ENCODE measurements at places on chromosomes 2 and 18. TPM values are rescaled to one million over a fixed set of nuclear protein-coding genes. Genes with fewer than 3 reads are reported as not detected.

Gene SLC19A3
- total RNA-seq: 1.1 TPM

Gene ABCG8
- total RNA-seq: not detected

Gene DBI
- 157 TPM for total RNA-seq

Gene PCARE
- not detected for total RNA-seq

Gene CAB39
- total RNA-seq: 41.4 TPM
